ENCODE measurements at places on chromosomes 11 and 22. TPM values are rescaled to one million over a fixed set of nuclear protein-coding genes. Genes with fewer than 3 reads are reported as not detected.

Gene MS4A8
- total RNA-seq = not detected

Gene LDHAL6A
- total RNA-seq = not detected

Gene VPREB1
- not detected for total RNA-seq

Gene MMP8
- 0.33 TPM for total RNA-seq

Gene SMC1B
- not detected for total RNA-seq
